ENCODE measurements at places on chromosomes 2 and 18.

GRCh38 chr18:36608107-36608506 lies 220.7 kb downstream of the TPGS2 start:
- no peak for DNase-seq

DNA sequence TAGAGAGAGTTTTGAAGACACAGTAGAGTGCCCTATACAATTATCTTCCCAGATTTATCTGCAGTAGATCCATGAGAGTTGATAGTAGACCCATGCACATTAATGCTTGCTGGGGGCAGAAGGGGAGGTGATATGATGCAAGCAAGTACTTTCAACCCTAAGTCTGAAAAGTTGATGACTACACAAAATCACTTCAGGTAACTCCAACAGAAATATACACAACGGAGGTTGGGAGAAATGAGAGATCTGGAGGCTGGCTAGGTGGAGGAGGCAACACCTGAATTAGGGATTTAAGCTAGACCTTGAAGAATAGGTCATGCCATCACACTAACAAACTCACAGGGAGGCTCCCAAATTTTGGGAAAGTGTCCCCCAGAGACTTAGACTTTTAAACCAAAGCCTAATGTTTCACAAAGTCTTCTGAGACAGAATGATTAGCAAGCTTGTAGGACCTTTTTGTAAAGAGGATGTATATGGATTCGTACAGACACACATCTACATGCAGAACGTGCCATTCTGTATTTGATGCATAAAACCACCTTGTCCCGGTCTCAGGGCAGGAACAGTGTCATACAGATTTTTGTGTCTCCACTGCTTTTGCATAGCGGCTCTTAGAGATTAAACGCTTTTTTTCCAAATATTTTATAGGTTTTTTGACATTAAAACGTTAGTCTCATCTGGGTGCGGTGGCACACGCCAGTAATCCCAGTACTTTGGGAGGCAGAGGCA lies 937 bp upstream of the STAMBP start:
- no peak for DNase-seq

- DNase-seq = no peak
Measured at GRCh38 chr2:48914477-48915089, 159.1 kb upstream of the LHCGR start.

- no peak for DNase-seq
Measured at GRCh38 chr2:3871002-3871401, 167.6 kb downstream of the DCDC2C start.

- no peak for DNase-seq
Measured at GRCh38 chr2:240794178-240794721, 25.8 kb downstream of the KIF1A start.

Data from GM04504 (cell line).